ENCODE measurements at places on chromosomes 7 and 10. TPM values are rescaled to one million over a fixed set of nuclear protein-coding genes. Genes with fewer than 3 reads are reported as not detected.

GRCh38 chr7:28586736-28587135 lies 174.4 kb downstream of the CREB5 start:
- no peak for DNase-seq

GRCh38 chr10:119238577-119238976 lies 31.2 kb downstream of the GRK5 start:
- no peak for DNase-seq

DNA sequence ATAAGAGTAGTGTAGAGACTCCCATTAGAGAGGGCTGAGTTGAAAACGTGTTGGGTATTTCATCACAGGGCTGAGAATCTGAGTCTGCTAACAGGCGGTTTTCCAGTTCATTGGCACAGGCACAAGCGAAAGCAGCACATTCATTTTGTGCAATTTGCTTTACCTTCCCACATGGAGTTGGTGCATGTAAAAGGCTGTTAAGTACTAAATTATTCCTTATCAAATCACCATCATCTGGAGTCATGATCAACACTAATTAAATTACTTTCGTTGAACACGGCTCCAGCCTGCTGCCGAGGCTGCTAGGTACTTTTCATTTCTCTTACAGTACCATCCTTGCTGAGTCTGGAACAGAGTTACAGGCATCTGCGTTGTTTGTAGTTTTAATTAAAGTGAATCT lies 43.8 kb downstream of the ETV1 start:
- no peak for DNase-seq

GRCh38 chr10:52563360-52563759 lies 209.2 kb downstream of the MBL2 start:
- DNase-seq, result no peak

- no peak for DNase-seq
These were observed 74.7 kb downstream of the DNAH11 start for GRCh38 chr7:21617513-21617912.

GRCh38 chr7:34081935-34082334 lies 176.6 kb downstream of the BMPER start:
- DNase-seq, result no peak

GRCh38 chr10:30639946-30640786 lies 10.6 kb upstream of the LYZL2 start:
- DNase-seq, result peak; percentile 86

- DNase-seq, result no peak
These were observed 294.4 kb downstream of the BAMBI start for GRCh38 chr10:28971764-28972163.

DNA sequence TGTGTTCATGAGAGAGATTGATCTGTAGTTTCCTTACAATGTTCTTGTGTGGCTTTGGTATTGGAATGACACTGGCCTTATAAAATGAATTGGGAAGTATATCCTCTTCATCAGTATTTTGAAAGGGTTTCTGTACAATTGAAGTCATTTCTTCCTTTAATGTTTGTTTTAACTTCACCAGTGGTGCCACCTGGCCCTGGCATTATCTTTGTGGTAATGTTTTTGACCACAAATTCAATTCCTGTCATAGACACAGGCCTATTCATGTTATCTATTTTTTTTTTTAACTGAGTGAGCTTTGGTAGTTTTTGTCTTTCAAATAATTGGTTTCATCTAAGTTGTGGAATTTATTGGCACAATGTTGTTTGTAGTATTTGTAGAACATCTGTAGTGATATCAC lies 127.7 kb downstream of the CDK14 start:
- DNase-seq, result no peak

- DNase-seq, result no peak
These were observed 77.6 kb upstream of the SHH start for GRCh38 chr7:155889636-155890511.

DNA sequence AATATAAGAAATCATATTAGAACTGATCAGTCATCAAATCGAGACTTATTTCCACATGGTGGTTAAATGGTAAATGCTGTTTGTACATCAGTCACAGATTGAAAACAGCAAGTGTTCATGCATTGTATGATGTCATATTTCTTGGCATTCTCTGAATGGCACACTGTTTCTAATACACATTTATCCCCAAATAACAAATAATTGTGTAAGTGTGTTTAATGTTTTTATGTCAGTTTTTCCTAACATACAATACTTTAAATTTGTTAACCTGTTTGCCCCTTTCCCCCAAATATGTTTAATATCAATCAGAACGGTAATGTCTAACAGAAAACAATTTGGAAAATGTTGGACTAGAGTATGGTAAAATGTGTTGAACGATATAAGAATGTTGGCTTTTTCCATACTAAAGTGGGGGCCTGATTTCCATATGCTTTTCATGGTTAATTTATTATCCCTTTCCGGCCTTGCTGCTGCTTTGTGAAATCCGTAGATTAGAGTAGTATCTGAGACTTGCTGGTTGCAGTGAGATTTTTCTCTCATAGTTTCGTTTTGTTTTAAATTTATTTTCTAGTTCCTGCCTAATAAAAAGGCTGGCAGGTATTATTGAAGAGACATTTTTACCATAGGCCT lies 23.7 kb downstream of the RAB18 start:
- no peak for DNase-seq

- DNase-seq, result peak; percentile 44
These were observed 9.8 kb downstream of the LFNG start for GRCh38 chr7:2529161-2530070.

DNA sequence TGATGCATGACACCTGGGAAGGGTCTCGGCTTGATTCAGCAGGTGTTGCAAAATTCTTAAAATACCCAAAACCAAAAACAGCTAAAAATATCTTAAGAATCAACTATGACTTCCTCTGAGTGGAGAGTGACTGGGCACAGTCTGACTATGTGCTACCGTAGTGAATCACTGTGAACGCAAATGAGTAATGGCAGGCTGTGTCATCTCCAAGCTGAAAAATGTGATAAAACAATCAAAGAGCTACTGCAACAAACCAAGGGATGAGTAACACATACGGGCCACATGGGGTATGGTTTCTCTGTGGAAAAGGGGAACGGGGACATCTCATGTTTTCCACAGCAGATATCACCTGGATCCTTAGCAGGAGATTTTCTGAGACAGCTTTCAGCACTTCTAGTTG lies 127.5 kb downstream of the ABCA13 start:
- peak; percentile 42 for DNase-seq

Gene PKD2L1
- not detected for total RNA-seq

Gene DENND10
- total RNA-seq, result 50.1 TPM

Gene DDX21
- 98.1 TPM for total RNA-seq

Gene GBX1
- total RNA-seq, result not detected

Gene SLC18A3
- not detected for total RNA-seq

Gene KEL
- total RNA-seq, result 1.2 TPM

Gene AGR2
- not detected for total RNA-seq

Gene TMEM196
- total RNA-seq, result not detected
